ENCODE measurements at places on chromosomes 7 and 10.

GRCh38 chr7:128178611-128179010 lies 62.5 kb upstream of the LEP start:
- DNase-seq, result no peak

DNA sequence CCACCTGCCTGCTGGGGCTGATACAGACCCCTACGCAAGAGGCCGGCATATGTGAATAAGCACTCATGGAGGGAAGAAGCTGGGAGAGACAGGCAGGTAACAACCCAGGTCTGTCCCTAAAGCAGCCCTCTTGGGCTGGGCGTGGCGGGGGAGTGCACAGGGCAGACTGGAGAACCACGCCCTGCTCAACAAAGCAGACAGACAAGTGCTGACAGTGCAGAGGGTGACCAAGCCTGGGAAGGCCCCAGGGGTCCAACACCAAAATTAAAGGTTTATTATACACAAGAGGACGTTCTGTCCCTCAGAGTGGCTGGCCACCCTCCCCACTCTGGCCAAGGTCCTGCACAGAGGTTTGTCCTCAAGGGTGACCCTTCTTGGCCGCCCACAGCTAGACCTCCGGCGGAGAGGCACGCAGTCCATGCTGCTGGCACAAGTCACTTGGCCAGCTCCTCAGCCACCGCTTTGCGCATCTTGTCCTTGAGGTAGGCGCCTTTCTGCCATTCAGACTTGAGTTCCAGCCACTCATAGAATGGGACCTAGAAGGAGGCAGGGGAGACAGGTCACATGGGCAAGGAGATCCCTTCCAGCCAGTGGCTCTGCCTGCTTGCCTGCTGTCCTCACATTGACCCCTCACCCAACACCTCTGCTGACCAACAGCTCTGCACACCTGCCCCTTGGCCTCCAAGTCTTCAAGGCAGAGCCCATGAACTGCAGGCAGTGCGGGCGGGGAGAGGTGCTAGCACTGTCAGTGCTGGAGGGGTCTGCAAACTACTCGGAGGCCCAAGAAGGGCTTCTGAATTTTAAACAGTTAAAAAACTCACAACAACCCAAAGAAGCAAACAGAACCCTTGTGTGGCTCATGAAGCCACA lies 11.4 kb upstream of the NACAD start:
- no peak for DNase-seq

DNA sequence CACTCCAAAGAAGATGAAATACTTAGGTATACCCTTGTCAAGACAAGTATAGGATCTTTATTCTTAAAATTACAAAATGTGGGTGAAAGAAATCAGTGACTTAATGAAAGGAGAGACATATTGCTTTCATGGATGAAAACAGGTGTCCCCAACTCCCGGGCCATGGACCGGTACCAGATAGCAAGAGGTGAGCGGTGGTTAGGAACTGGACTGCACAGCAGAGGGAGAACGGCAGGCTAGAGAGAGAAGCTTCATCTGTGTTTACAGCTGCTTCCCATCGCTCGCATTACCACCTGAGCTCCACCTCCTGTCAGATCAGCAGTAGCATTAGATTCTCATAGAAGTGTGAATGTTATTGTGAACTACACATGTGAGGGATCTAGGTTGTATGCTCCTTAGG lies 408.9 kb downstream of the CALN1 start:
- no peak for DNase-seq

- DNase-seq, result no peak
These were observed 61.3 kb upstream of the DNAAF5 start for GRCh38 chr7:664997-665735.

DNA sequence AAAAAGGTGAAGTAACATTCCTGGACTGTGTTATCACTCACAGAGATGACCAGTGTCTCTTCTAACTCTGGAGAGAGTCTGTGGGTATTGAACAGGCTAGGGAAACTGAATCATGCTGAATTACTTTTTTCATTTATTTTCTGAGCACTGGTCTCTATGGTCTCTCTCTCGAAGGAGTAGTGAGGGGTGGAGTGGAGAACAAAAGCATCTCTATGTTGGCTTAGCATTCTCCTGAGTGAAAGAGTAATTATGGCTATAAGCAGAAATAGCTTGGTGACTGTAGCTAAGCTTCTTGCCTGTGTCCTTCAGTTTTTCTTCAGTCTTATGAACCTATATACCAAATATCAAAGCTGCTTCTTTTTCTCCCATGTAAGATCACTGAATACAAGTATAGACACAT lies 64.6 kb upstream of the PTN start:
- no peak for DNase-seq

GRCh38 chr7:116235380-116235779 lies 25.0 kb downstream of the TES start:
- no peak for DNase-seq

DNA sequence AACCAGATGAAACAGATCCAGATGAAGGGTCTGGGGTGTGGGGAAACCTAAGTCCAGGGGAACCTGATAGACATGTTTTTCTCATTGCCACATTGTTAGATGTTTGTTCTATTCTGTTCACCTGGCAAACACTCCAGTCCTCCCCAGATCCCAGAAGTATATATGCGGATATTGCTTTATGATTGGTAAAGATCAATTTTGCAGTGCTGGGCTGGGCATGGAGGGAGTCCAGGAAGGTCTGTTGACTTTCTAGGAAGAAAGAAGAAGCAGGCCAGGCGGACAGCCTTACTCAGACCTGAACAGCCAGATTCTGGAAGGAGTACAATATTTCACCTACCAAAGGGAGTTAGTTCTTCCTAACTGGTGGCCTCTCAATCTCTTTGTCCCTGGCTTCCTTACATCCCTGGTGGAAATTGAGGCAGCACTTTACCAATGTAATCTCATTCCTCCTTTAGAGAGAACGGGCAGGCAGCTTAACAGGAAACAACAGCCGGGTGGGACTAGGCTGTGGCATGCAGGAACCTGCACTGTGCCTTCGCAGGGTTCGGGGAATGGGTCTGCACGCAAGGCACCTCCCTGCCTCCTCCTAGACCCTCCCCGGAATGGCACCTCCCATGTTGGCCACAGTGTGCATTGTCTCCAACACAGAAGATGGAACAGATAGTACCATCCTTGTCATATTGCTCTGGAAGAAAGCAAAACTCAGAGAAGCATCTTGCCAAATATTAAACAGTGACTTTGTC lies 930 bp downstream of the GIMAP6 start:
- no peak for DNase-seq

DNA sequence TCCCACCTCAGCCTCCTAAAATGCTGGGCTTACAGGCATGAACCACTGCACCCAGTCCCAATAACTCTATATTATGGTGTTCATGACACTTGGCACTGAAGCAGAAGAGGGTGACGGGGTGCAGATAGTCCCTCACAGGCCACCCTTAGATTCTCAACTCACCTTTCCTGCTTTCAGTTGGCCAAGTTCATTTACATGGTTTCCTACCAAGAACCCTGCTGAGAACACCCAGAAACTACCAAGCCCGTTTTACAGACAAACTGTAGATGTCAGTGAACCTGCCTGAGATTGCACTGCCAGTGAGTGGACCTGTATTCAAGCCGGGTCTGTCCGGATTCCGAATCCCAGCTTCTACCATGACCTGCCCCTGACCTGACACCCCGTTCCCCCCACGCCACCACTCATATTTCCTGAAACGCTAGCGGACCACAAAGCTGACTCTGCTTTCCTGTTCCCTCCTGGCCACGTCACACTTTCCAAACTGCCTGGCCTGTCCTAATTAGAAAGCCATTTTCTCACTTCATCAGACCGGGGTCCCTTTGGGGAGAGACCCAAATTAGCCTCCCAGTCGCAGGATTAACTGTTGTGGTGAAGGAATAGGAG lies 17.3 kb downstream of the GRID2IP start:
- DNase-seq, result no peak

DNA sequence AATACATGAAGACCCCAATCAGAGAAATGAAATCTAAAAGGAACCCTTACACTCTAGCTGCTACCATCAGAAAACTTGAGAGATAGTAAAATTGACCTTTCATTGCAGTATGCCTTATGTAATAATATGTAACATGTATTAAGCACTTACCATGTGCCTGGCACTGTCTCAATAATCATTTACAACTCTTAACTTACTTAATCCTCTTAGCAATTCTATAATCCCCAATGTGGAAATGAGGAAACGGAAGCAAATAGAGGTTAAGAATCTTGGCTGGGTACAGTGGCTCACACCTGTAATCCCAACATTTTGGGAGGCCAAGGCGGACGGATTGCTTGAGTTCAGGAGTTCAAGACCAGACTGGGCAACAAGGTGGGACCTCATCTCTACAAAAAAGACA lies 29.8 kb upstream of the FHIP2A start:
- DNase-seq, result no peak

DNA sequence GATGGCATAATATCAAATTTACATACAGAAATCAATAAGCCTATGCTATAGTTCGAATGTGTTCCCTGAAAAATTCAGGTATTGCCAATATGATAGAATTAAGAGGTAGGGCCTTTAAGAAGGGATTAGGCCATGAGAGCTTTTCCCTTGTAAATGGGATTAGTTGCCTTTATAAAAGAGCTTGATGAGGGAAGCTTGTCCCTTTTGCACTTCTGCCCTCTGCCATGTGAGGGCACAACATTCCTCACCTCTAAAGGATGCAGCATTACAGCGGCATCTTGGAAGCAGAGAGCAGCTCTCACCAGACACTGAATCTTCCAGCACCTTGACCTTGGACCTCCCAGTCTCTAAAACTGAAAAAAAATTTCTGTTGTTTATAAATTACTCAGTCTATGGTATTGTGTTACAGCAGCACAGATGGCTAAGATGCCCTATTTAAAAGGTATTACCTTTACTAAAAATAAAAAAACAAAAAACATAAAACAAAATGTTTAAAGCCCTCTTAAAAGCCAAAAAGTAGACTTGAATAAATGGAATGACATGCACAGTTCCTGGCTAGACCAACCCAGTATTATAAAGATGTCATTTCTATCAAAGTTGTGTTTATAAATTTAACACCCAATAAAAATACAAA lies 909.6 kb downstream of the REEP3 start:
- no peak for DNase-seq

- no peak for DNase-seq
These were observed 8.6 kb upstream of the MNX1 start for GRCh38 chr7:157018997-157019608.

DNA sequence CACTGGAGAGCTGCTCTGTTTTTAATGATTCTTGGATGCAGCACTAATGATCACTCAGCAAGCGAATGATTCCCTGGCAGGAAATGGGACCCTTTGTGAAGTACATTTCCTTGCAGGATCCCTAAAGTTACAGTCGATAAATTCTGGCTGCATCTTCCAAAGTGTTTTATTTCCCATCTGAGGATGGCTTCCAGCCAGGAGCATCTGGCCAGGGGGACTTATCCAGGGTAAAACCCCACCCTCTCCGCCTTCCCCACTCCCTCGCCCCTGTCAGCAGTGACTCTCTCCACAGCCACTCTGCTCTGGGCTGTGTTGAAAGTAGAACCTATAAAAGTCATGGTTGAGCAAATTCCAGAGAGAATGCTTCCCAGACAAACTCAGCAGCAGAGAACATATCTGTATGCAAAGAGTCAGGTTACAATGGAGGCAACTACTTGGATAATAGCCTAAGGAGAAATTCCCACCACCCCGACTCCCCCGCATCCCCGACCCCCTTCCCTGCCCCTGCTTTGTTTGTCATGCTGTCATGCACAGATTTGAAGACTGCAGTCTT lies 111.0 kb upstream of the ANLN start:
- DNase-seq, result no peak

- no peak for DNase-seq
These were observed 17.9 kb downstream of the AVL9 start for GRCh38 chr7:32513210-32513609.

- DNase-seq, result no peak
These were observed 62.4 kb upstream of the CC2D2B start for GRCh38 chr10:95845411-95845810.

DNA sequence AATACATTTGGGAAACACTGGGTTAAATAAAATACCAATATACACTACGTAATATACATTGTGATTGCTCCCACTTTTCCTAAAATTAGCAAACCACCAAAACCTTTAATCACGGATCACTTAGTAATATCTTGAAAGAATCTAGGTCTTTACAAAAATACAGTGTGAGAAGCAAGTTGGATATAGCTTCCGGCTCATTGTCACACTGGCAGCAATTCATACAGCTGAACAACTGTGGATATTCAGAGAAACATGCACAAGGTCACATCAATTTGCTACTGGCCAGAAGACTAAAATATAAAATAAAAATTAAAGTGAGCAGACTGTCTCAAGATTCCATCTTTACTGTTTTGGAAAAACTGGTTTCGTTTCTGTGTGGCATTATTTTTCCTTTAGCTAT lies 69.1 kb downstream of the ZNF438 start:
- no peak for DNase-seq

- no peak for DNase-seq
These were observed 201.6 kb upstream of the FZD8 start for GRCh38 chr10:35843524-35844181.

DNA sequence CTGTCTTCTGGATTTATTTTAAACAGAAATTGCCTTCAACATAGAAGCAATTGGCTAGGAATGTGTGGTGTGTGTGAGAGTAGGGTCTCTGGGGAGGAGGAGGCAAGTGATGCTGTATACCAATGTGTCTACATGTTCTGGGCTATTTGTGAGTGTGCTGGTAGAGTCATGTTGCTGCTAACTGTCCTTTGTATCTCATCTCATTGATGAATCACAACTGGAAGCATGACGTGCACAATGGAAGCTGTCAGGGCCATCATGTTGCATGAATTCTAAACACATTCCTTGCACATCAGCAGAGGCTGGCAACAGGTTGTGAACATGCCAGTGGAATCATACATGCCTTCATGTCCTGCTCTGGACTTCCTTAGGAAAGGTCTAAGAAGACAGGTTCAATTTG lies 199.7 kb downstream of the BMPER start:
- DNase-seq, result no peak

- no peak for DNase-seq
These were observed 101.8 kb upstream of the GDF10 start for GRCh38 chr10:47198221-47198620.

DNA sequence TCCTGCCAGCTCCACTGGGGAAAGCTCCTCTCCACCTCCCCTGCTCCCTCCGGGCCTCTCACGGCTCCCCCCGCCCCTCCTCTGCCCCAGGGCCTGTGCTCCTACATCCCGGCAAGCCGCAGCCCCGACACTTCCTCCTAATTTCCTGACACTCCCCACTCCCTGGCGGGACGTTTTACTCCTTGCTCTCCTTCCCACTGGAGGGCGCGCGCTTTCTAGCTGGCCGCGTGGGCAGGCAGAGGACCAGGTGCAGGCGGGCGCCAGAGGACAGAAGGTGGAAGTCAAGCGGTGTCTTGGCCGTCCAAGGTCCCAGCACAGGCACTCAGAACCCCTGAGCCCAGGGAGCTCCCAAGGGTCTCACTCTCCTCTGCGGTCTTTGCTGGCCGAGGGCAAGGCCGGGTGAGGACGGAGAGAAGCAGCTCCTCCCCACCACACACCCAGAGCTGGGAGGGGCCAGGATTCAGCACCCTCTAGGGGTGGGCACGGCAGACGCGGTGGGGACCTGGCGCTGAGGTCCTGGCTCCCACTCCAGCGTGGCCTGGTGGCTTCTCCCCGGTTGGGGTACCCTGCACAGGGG lies 19.1 kb downstream of the ADAM8 start:
- DNase-seq, result no peak

- DNase-seq, result no peak
These were observed 19.4 kb downstream of the LDB3 start for GRCh38 chr10:86687750-86688149.

GRCh38 chr10:8056871-8057331 lies 2.4 kb downstream of the GATA3 start:
- no peak for DNase-seq

GRCh38 chr7:77684030-77684429 lies 12.2 kb upstream of the RSBN1L start:
- DNase-seq, result peak; percentile 67

Measured in T1000 (cell line).